ENCODE measurements at places on chromosomes 2 and 18.

- DNase-seq, result no peak
These were observed 139.1 kb downstream of the IRS1 start for GRCh38 chr2:226660526-226660925.

- DNase-seq, result no peak
These were observed 789.7 kb upstream of the SLC39A10 start for GRCh38 chr2:194867328-194867727.

- DNase-seq, result no peak
These were observed 75.8 kb downstream of the LONRF2 start for GRCh38 chr2:100246163-100247145.

DNA sequence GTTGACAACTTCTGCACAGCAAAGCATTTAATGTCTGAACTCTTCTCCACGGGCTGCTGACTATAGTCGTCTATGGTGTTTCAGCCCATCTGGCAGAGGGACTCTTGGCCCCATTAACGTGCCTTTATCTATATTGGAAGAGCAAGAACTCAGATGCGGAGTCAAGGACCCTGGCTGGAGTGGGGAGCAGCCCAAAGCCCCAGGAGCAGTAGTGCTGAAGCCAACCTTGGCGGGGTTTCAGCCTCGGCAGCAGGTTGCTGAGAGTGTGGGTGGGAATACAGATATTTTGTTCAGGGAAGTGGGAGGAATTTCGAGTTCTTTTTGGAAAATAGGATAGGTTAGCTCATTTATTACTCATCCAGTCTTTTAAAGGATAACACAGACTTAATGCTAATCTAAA lies 34.2 kb downstream of the TMEM17 start:
- peak; percentile 20 for DNase-seq

GRCh38 chr2:49199266-49199665 lies 45.0 kb upstream of the FSHR start:
- no peak for DNase-seq

- DNase-seq, result no peak
These were observed 39.1 kb upstream of the FAM136A start for GRCh38 chr2:70340761-70341476.

DNA sequence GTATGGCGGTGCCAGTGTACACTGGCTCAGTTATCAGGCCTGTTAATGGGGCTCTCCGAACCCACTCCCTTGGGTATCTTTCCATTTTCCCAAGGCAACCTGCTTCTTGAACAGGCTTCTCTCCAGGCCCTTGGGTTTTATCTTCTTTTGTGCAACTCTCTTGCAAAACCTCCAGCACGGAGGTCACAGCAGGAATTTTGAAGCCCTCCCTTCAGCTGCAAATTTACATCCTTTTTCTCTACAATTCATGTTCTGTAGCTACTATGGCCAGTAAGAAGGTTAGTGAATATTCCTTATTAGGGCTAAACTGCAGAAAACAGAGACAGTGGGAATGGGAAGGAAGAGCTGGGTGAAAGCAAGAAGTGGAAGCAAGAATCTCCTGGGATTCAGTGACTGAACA lies 10.4 kb upstream of the NPAS2 start:
- DNase-seq, result no peak

- no peak for DNase-seq
These were observed 28.1 kb downstream of the EPAS1 start for GRCh38 chr2:46325182-46325928.

- no peak for DNase-seq
These were observed 39.7 kb upstream of the ACAA2 start for GRCh38 chr18:49853011-49853410.

DNA sequence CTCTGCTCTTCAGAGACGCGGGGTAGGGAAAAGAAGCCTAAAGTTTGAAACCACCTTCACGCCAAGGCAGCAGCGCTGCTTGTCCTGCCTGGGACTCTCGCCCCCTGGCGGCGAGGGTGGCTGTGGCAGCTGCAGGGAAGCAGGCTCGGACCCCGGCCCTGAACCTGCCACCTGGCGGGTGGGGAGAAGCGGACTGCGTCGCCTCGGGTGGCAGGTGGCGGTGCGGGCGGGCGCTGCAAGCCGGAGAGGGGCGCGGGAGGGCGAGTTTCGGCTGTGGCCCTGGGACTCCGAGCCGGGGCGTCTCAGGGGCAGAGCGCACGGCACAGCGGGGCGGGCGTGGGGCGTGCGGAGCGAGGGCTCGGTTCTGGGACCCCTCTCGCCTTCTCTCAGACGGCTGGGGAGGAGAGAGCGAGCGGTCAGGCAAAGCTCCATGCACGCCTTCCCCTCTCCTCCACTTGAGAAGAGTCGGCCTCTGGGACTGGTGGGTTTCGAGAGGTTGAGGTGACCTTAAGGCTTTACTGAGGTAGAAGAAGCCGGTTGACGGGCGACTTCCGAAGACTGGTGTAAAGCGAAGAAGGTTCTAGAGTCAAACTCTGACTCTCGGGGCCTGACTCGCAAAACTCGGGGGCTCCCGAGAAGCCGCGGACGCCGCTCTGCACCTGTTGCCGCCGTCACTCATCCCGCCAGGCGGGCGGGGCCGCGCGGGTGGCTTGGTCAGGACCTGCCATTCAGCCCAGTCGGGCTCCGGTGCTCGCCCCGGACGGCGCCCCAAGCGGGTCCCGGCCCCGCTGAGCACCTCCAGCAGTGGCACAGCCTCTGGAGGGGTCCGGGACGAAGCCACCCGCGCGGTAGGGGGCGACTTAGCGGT lies 1.1 kb upstream of the BOLL start:
- no peak for DNase-seq

- DNase-seq, result no peak
These were observed 280.4 kb downstream of the ALPK2 start for GRCh38 chr18:58348517-58348916.

GRCh38 chr2:220374282-220374681 lies 746.9 kb downstream of the SLC4A3 start:
- DNase-seq, result no peak

GRCh38 chr18:9786631-9787030 lies 78.5 kb downstream of the RAB31 start:
- no peak for DNase-seq

GRCh38 chr18:12886498-12887126 lies 2.6 kb upstream of the PTPN2 start:
- peak; percentile 18 for DNase-seq

DNA sequence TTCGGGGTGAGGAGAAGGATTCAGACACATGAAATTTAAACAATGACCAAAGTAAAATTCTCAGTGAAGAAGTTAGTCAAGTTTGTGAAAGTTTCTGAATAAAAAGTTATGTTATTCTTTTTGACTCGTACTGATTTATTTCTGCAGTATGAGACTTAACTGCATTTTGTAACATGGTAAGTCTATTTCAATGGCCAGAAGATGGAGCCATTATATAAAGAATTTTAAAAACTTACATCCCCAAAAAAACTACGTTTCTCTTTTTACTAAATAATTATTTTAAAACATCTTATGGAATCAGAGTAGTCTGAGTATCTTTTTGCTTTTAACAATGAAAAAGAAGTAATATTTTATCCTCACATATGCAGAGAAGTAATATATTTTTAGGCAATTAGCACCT lies 51.4 kb upstream of the SCN1A start:
- DNase-seq, result no peak

All from NCI-H524 treated with DMSO at 0.1 percent for 48 hours (cell line).